ENCODE measurements at places on chromosomes 5 and 9.
A peak's percentile ranks its signal among the peaks of the same experiment; 100 is the strongest.

GRCh38 chr5:27701931-27702903, 663.8 kb upstream of the CDH9 start:
- no peak for DNase-seq

DNA sequence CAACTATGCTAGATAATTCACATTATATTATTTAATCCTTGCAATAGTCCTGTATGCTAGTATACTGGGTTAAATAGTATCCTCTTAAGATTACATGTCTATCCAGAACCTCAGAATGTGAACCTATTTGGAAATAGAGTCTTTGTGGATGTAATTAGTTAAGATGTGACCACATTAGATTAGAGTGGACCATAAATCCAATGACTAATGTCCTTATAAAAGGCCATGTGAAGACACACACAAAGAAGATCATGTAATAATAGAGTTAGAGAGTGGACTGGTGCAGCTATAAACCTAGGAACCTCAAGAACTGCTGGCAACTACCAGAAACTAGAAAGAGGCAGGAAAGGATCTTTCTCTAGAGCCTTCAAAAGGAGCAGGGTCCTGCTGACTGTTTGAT, 263.6 kb upstream of the PTGER4 start:
- DNase-seq, result no peak

DNA sequence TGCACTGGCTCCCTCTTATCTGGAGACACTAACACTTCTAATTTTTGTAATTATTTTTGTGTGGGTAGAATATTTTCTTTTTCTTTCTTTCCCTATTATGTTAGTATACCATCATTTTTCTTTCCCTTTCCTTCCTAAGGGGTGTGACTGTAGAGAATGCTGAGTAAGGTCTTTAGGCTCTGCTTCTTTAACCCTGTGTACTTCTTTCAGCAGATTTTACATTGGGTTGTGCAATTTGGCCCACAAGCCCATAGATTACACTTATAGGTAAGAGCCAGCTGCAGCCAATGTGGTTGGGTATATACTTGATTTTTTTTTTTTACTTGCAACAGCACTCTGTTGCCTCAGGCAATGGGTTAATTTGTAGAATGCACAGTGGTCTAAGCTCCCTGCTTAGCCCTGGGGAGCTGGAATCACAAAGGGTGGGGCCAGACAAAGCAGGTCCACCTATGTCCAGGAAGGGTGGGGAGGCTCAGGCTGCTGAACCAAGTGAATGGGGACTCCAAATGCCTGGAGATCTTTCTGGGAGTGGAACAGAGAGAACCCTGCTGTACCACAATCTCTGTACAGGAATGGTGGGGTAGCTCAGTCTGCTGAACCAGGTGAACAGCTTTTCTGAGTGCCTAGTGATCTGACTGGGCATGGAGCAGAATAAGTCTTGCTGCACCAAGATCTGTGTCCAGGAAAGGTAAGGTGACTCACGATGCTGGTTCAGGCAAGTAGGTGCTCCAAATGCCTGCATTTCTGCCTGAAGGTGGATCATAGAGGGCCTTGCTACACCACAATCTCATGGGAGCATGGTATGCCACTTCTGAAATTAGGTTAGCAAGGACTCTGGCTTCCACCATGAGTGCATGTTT, 64.9 kb downstream of the SLC25A46 start:
- DNase-seq, result no peak

DNA sequence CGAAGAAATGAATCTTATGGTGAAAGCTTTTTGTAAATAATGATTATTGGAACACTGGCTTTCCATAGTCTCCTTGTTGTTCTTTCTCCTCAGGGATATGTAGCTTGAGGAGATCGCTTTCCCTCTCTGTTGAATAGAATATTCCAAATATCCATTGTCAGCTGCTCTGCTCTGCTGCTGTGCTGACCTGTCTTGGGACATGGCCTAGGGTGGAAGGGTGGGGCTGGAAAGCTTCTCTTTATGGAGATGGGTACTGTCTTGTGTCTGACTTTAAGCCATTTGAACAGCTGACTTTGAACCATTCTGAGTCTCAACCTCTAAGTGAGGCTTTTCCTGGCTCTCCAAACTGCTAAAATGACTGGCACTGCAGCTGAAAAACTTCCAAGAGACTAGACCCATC, 135.8 kb downstream of the PLCXD3 start:
- no peak for DNase-seq

DNA sequence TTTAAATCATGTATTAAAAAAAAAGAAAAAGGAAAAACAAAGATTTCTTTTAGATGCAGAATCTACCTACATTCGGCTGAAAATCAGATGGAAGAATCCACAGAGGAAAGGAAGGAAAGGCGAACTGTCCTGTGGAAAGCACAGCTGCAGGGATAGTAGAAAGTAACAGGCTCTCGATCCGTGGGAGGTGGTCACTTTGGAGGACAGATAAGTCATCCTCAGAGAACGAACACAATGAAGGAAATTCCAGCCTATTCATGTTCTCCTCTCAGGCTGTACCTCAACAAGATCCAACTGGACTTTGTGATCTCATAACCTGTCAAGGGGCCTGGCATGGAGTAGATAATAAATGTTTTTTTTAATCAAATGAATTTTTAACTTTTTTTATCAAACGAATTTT, 72.8 kb downstream of the NR6A1 start:
- no peak for DNase-seq

GRCh38 chr9:113886933-113887332, 10.8 kb downstream of the ZNF618 start:
- DNase-seq, result no peak

- DNase-seq, result no peak
Observed at GRCh38 chr5:61811052-61811451, 479.0 kb downstream of the ZSWIM6 start.

DNA sequence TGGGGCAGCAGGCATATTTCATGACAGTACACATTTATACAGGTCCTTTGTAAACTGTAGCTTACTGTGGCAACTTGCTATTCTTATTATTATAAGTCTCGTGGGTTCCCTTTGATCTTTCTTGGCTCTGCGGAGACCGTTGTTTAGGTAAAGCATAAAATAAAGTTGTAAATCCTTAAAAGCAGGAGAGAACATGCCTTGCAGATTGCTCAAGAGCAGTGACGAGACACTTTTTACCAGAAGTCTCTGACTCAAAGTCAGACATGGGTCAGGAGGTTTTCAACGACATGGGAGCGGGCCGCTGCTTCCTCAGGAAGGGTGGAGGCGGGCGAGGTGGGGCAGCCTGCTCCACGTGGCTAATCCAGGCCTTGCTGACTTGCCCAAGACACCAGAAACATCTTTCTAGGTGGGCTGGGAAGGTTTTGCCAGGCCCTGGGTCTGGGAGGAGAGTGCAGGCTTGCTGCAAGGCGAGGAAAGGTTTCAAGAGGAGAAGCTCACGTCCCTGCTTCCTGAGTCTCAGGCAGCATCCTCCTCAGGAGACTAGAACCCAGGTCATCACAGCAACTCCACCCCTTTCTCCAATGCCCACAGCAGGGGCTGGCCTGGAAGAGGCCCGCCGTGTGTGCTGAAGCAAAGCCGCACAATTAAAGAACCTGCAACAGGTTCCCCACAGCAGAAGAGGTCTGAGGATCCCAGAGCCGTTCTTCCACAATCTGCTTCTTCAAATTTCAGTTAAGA, 6.5 kb downstream of the TBC1D2 start:
- no peak for DNase-seq

- no peak for DNase-seq
Observed at GRCh38 chr5:131976414-131977211, 31.1 kb upstream of the MEIKIN start.

GRCh38 chr9:76354221-76354620, 40.0 kb downstream of the RFK start:
- no peak for DNase-seq

DNA sequence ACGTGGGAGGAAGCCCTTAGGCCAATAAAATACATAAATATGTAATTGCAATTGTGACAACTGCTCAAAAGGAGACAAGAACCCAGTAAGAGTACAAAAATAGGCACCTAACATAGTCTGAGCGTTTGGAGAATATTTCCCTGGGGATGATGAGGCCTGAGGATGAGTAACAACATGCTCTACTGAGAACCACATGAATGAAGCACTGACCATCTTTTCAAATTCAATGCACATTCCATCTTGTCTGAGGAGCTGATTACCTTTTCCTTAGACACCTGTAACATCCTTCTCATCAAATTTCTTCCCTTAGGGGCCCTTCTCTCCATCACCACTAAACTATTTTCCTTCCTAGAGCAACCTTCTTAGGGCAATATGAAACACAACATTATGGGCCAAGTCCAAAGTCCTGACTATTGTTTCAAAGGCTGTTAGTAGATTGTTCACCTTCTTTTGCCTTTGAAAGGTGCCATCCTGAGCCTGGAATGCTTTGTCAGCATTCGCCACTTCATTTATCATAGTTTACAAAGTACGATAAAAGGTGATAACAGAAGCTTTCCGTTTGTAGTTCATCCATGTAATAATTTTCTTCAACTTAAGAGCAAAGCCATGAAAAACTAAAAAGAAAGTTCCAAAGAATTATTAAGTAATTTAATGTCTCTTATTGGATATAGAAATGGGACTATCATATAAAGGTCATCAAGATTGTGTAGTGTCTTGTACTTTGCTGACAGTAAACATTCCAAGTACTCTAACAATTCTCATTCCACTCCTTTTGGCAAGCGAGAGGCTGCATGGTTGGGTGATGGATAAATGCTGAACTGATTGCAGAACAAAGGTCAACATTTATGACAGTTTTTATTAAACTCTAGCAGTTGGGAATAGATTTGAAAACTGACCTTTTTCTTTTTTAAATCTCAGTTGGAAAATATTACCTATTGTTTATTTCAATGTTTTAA, 471.3 kb downstream of the PDE4D start:
- DNase-seq, result no peak

- no peak for DNase-seq
Observed at GRCh38 chr9:757246-757881, 84.1 kb upstream of the DMRT1 start.

GRCh38 chr9:3931058-3931457, 368.8 kb downstream of the GLIS3 start:
- no peak for DNase-seq

DNA sequence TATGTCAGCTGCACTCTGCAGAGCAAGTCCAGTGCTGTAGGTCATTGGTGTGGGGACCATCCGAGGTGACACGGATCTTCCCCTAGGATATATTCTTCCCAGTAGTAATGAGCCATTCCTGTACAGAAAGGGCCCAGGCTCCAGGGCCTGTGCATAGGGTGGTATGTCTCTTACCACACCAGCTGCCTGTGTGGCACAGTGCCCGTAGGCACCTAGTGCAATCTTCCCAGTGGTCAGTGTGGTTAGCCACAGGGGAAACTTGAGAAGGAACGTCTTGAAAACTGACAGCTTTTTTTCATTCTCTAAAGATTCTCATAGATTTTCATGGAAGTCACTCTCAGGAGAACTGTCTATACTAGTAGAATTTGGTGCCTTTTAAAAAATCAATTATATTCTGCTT, 39.8 kb downstream of the CYSTM1 start:
- DNase-seq, result no peak

DNA sequence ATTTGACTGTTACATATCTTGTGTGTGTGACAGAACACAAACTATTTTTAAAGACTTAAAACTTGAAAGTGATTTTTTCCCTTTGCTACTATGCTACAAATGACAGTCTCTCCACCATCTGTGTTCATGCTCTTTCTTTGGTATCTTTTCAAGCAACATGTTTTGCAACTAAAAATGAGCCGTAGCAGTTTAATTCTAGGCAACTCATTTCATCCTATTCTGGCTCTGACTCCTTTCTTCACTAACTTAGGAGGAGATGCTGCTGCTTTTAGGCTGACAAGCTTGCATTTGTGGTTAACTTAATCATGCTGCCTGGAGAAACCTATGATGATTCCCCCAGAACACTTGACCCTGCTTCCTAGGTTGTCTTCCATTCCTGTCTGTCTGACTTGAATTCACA, 100.6 kb downstream of the HACD4 start:
- DNase-seq, result no peak

- no peak for DNase-seq
Observed at GRCh38 chr5:54093081-54093492, 217.3 kb downstream of the ARL15 start.

DNA sequence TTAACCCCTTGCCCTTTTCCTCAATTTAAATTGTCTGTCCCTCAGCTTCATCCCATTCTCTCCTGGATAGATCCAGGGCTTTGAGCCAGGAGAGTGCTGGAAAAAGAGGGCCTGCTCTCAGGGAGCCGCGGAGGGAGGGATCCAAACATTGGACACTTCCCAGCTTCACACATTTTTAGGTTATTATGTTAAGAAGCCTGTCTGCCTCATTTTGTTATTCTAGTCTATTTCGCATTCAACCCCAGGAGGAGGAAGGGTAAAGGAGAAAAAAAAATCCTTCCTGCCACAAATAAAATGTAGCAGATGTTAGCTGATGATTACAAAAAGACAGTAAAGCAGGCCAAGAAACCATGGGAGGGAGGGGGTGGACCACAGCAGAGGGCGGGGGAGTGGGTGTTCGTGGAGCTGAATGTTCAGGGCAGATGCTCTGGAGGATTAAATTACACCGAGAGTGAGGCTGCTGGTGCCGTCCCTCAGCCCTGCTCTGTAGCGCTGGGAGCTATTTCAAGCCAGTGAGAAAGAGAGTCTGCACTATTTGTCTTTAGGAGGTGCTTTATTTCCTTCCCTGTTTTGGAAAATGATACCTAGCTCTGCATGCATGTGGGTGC, 60.6 kb upstream of the ZFR start:
- no peak for DNase-seq

GRCh38 chr5:15266841-15267240, 233.1 kb upstream of the FBXL7 start:
- no peak for DNase-seq

DNA sequence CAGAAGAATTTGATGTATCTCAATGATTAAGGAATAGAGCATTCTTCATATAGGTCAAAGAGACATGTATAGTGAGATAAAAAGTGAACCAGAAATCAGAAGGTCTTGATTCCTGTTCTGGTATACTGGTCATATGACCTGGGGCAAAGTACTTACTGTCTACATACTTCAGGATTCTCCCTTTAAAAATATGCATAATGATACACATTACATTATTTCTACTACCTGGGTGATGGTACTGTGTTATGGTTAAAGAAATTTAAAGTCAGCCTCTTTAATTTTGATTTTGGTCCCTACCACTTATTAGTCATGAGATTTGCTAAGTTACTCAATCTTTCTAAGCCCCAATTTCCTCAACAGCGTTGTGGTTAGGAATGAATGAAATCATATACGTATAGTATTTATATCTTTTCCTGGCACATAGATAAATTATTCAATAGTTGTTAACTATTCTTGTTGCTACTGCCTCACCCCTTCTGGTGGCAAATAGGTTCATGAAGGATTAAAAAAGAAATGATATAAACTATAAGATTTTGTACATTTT, 984.1 kb downstream of the TLE4 start:
- DNase-seq, result no peak

GRCh38 chr9:93060746-93061259, 2.3 kb downstream of the SUSD3 start:
- no peak for DNase-seq

DNA sequence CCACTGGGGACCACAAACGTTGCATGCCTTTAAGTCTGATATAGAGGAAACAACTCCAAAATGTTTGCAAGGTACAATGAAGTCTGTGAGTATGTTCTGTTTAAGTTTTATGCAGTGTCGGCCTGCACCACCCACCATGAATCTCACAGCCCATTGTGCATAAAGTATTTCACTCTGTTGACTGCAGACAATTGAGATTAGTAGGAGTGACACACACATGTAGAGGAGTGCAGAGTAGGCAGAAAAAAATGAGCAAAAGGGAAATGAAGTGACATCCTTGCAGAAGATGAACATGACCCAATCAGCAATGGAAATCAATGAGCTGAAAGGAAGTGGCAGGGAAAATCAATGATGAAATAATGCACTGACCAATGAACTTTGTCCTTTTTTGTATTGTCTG, 315.6 kb upstream of the PTPRD start:
- no peak for DNase-seq

- DNase-seq, result no peak
Observed at GRCh38 chr5:68802430-68802829, 291.4 kb upstream of the SLC30A5 start.

- peak; percentile 61 for DNase-seq
Observed at GRCh38 chr9:112061152-112061740, 113.9 kb downstream of the SUSD1 start.
